ENCODE measurements at places on chromosomes 5 and 9.

GRCh38 chr9:94799578-94800264 lies 73.2 kb downstream of the AOPEP start:
- no peak for DNase-seq

DNA sequence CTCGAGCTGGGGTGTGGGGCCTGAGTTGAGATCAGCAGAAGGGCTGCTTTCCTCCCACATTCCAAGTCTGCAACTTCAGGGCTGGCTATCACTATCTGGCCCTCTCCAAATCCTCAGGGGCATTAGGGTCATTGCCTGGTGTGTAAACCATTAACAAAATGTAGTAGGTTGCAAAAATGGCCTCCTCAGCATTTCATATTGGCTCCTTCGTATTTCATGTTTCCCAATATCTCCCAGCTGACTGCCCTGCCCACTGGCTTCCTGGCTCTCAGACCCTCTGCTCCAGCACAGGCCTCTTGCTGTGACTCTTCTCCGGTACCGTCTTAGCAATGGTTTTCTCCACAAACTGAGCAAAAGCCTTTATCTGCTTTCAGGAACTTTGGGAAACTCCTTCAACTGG lies 113.8 kb downstream of the GADD45G start:
- DNase-seq = no peak

DNA sequence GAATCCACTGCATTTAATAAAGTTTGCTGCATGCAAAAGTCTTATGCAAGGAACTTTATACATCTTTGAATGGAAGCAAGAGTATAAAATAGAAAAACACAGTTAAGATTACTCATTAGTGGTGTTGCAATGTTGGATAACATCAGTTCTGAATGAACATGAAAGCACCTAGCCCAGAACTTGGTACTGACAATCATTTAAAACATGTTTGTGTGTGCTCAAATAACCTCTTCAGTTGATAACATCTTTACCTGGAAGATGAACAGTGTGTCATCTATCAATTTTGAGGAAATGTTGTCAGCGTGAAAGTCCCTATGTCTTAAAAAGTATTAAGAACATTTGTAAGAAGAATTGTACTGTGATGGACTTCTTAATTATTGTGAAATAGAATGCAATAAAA lies 370.4 kb upstream of the GRAMD2B start:
- DNase-seq = no peak

- no peak for DNase-seq
These were observed 119.8 kb downstream of the EBF1 start for GRCh38 chr5:158979749-158980521.

DNA sequence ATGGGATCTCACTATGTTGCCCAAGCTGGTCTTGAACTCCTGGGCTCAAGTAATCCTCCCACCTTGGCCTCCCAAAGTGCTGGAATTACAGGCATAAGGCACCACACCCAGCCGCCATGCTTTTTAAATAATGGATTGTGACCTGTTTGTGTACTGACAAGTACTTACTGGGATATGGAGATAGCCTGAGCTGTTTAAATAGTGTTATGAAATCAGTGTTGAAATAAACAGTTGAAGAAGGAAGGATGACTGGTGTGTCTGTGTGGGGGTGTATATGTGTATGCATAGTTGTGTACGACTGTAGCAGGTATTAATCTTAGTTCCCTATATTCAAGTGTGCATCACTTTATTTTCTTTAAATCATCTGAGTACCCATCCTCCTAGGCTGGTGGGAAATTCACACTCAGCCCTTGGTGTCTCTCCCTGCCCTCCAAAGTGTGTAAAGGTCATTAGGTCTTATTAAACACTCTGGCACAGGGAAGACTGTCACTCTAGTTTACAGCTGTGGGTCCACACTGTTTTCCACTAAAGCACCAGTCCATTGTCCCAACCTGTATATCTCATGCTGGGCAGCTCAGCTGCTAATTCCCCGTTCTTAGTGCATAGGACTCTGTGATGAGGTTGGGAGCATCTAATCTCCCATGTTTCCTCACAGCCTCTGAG lies 91.0 kb downstream of the SNX18 start:
- no peak for DNase-seq

GRCh38 chr5:35773967-35774366 lies 82.7 kb upstream of the IL7R start:
- no peak for DNase-seq

GRCh38 chr5:175823731-175824525 lies 47.5 kb upstream of the CPLX2 start:
- no peak for DNase-seq

DNA sequence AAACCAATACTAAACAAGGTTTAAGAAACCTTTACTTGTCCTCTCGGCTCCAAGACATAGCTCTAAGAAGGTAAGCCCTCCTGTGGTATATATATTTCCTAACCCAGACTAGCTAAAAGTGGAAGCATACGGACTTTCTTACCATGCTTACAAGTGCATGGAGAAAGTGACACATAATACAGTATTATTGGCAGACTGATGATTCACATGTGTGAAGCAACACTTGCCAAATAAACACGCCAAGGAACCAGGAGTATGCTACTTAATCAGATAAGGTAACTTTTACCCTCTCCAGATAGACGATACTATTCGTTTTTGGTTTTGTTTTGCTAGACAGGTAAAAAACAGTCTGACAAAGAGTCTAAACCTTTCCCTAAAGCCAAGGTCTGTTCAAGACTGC lies 264.1 kb downstream of the MLLT3 start:
- DNase-seq = no peak

- no peak for DNase-seq
These were observed 99.3 kb downstream of the KCNIP1 start for GRCh38 chr5:170603109-170603508.

- no peak for DNase-seq
These were observed 125.3 kb upstream of the RFX3 start for GRCh38 chr9:3650994-3651622.

DNA sequence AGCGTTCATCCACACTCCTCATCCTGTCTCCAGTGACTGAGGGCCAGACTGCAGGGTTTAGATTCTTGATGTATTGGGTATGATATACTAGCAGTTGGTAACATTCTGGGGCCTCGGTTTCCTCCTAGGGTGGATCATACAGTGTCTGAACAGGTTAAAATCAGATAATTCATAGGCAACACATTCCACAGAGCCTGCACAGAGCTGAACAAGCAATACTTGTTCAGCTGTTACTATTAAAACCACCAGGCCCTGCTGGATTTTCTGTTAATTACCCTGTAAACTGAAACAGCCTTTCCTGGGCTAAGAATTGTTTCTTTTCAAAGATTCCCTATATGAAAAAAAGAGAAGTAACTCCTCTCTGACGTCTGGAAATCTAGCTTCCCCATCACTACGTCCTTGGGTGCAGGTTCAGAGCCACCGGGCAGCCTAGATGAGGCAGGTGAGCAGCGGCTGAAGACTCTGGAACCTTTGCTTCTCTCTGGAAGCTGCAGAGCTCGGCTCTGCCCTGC lies 1313.5 kb upstream of the WWC1 start:
- no peak for DNase-seq

GRCh38 chr9:15332939-15333338 lies 25.9 kb upstream of the TTC39B start:
- no peak for DNase-seq

All from memory B cell (primary cell).